Bone marrow (tissue), 2 donors: ENCODE measurements at places on chromosomes 11 and 22.

GRCh38 chr11:69083531-69084247 lies 35.0 kb downstream of the TPCN2 start:
- no peak for DNase-seq

- DNase-seq: no peak
These were observed 195.9 kb downstream of the SWAP70 start for GRCh38 chr11:9859554-9860305.

DNA sequence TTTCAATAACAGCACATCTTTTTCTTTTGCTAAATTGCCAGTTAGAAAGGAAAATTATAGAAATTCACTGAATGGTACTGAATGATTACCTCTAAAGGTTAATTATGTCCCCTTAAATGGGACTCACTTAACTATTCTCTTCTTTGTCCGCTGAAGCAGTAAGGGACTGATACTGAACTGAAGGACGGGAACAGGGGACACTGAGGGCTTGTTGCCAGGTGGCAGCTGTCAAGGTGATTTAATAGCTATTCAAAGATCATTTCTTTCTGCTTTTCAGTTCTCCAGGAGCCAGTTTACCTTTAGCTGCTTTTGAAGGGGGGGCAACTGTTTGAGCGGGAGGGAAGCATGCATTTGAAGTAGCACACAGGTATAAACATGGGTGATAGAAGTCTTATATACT lies 325.4 kb upstream of the CCDC90B start:
- DNase-seq: no peak

DNA sequence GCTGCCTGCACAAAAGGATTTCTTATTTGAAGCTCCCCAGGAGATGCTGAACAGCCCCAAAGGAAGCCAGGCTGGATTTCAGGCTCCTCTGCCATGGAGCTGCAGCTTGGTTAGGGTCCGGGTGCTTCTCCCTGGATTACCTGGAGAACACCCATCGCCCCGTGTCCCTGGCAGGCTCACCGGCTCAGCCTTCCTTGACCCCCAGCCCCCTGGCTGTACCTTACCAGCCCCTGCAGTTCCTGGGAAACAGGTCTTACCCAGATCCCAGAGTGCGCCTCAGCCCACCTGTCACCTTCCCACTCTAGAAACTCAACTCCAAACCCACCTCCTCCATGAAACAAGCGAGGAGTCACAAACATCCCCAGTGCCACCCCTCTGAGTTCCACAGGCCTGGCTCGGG lies 45.3 kb upstream of the CD5 start:
- no peak for DNase-seq

DNA sequence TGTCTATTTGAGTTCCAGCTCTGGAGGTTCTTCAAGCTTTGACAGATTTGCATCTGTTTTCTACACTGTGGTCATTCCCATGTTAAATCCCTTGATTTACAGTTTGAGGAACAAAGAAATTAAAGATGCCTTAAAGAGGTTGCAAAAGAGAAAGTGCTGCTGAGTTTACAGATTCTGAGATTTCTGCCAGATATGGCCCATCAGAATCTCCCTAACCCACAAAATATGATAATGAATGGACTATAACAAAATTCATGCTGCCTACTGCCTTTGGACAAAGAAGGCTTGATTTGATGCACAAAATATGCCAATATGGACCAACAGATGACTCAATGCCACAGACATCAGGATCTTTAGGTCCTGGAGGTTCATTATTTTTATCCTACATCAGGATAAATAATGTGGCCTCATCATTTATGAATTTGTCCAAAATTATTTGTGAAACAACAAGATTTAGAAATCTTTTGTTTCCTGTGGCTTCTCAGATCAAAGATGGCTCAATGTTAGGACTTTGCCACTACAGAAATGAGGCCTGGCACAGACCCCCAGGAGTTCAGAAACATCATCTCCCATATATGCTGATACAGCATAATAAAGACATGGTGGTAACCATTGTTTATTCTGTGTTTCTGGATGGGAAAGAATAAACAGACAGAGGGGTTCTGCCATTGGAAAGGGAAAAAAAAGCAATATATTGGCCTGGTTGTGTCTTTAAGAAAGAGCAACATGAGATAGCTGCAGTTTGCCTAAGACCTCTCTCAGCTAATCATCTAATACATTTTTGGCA lies 6.7 kb downstream of the OR5AN1 start:
- no peak for DNase-seq

DNA sequence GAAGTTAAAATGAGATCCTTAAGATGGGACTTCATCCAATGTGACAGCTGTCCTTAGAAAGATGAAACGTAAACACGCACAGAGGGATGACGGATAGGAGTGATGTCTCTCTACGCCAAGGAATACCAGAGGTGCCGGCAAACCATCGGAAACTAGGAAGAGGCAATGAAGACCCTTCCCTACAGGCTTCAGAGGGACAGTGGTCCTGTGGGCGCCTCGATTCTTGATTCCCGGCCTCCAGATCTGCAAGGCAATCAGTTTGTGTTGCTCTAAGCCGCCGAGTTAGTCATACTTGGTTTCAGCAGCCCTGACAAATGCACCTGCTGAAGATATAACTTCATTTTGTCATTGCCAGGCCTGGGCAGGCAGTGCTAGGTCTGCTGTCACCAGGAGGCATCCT lies 1455.1 kb downstream of the TBC1D22A start:
- DNase-seq: no peak

- DNase-seq: no peak
These were observed 24.8 kb downstream of the ACER3 start for GRCh38 chr11:76885390-76886097.

- no peak for DNase-seq
These were observed 6.9 kb downstream of the NCF4 start for GRCh38 chr22:36867695-36868094.

DNA sequence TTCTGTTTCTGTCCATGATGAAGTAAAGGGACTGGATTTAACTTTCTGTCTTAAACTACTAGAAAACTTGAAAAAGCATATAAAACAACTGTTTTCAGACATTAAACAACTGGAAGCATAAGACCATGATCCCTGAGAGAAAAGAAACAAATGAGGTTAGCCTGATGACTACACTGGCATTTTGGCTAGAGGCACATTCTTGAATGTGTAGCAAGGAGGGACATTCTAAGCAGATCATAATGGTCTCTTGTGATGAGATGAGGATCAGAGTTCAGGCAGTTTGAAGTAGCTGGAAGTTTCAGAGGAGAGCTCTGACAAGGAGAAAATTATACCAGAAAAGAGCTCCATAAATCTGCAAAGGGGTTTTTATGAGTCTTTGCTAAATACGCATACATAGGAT lies 75.4 kb downstream of the AASDHPPT start:
- DNase-seq: no peak

- no peak for DNase-seq
These were observed 14.3 kb downstream of the CD44 start for GRCh38 chr11:35153280-35153679.

GRCh38 chr22:37101311-37102066 lies 8.0 kb downstream of the TMPRSS6 start:
- no peak for DNase-seq

- no peak for DNase-seq
These were observed 104.3 kb downstream of the SPATA19 start for GRCh38 chr11:133740963-133741362.

- DNase-seq: no peak
These were observed 4.2 kb upstream of the CTR9 start for GRCh38 chr11:10746871-10747270.

GRCh38 chr11:8355416-8355742 lies 91.7 kb upstream of the LMO1 start:
- DNase-seq: no peak

DNA sequence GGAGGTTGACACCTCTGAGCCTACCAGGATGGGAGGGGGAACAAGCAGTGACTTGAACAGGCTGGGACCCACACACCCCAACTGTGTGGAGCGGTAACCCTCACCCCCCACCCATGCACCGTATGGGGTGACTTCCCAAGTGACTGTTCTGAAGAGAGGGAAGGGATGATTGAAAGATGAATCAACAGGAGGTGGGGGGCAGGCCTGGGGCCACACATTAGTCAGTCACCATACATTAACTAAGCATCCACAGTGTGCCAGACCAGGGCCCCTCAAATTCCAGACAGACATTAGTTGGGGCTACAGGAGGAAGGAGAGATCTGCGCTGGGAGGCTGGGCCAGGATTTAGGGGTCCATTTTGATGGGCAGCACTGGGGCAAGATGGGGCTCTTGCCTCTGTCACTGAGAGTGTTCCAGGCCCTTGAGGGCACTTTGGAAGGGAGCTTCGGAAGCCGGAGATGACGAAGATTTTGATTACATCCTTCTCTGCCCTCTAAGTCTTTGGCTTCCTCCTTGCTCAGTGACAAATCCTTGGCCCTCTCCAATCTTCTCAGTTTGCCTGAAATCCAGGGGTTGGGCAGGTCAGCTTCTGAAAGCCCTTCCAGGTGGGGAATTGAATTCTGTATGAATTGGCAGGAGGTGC lies 966 bp downstream of the SMTN start:
- DNase-seq: peak; percentile 13

GRCh38 chr22:27420817-27421361 lies 380.7 kb downstream of the MN1 start:
- DNase-seq: no peak

DNA sequence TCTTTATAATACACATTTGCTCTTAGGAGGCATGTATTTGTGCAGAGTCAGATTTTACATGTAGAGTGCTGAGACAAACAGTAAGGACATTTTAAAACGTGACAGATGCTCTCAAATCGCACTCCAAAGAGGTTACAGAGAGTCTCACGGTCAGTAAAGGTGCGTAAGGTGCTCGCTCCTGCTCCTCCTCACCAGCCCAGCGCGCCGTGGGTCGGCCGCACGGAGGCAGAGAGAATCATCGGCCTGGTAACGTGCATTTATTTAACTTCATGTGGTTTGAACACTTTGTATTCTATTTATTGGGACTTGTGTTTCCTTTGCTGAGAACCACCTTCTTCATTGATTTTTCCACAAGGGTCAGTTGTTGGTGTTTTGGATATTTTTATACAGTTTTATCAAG lies 900.1 kb downstream of the BRD1 start:
- no peak for DNase-seq

- no peak for DNase-seq
These were observed 1191.9 kb downstream of the BRD1 start for GRCh38 chr22:48635816-48636215.

GRCh38 chr11:103110391-103110790 lies 1.2 kb downstream of the DYNC2H1 start:
- no peak for DNase-seq

- DNase-seq: no peak
These were observed 244.5 kb upstream of the POU2AF2 start for GRCh38 chr11:111001081-111001430.

DNA sequence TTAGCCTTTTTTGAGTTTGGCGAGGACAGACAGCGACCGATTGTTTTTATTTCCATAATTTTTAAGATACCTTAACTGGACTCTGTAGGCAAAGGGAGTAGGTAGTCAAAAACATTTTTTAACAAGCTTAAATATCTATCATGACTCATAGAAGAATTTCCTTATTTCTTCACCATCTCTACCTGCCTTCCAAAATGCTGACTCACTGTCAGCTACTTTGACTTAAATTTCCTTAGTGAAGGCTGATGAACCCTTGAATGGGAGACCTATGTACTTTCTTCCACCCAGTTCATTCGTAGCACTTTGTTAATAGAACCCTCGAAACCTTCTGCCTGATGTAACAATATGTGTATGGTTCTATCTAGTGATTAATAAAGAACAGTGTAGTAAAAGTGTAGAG lies 1.1 kb upstream of the MTMR2 start:
- DNase-seq: no peak

GRCh38 chr22:45562537-45563361 lies 60.1 kb downstream of the FBLN1 start:
- no peak for DNase-seq

GRCh38 chr11:61481806-61482205 lies 26.7 kb upstream of the LRRC10B start:
- no peak for DNase-seq

DNA sequence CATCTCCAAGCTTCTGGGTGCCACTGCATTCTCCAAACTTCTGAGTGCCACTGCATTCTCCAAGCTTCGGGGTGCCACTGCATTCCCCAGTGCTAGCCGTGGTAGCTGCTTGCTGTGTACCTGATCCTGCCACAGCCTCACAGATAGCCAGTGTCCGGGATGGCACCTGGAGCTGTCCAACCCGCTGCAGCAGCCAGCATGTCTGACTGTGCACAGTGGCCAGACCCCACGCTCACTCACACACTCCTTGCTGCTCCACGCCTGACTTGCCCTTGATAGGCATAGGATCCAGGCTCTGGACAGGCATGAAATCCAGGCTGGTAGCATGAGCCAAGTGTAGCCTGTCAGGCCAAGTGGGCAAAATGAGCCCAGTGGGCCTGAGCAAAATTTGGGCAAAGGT lies 465.0 kb downstream of the GUCY1A2 start:
- no peak for DNase-seq

DNA sequence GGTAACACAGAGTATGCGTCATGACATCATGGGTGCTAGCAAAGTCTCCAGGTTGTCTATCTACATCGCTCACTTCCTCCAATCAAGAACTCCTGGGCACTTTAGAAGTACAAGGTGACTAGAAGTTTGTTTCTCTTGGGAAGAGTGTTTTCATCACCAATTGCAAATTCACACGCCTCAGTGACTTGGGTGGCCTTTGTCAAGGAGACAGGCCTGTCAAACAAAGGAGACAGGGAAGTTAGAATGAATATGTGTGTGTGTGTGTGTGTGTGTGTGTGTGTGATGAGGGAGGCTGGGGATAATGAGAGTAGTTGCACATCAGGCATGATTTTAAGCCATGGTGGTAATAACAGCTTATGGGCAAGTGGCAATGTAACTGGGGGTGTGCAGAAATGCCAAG lies 953.2 kb downstream of the OPCML start:
- DNase-seq: no peak

- no peak for DNase-seq
These were observed 141.7 kb downstream of the COMMD9 start for GRCh38 chr11:36147491-36147890.

DNA sequence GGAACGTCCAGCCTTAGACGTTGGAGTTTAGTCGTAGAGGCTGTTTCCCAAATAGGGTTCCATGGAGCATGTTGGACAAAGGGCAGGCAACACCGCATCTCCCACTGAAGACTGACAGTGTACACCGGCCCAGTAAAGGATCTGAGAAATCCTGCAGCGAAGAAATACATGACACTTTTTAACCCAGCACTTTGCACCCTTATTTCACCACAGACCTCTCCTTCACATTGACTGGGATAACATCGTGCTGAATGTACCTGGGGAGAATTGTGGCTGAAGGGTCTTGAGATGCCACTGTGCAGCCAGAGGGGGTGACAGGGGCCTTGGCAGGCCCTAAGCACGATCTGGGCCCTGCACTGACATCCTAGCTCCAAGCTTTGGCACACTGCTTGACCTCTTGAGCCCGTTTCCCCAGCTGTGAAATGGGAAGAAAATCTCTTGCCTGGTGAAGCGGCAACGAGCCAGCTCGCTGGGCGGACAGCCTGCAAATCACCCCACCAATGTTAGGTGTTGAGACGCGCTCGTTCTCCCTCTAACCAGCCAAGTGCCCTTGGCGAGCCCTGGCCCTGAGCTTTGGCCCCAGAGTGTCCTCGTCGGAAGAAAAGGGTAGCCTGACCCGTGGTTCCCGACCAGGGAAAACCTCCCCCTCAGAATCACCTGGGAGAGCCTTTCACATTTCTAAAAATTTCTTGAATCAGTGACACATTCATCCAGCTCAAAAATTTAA lies 13.4 kb downstream of the CD5 start:
- DNase-seq: no peak
